ENCODE measurements at places on chromosomes 3 and 15.

- DNase-seq: no peak
Measured at GRCh38 chr3:126834596-126835471, 130.8 kb downstream of the CHCHD6 start.

DNA sequence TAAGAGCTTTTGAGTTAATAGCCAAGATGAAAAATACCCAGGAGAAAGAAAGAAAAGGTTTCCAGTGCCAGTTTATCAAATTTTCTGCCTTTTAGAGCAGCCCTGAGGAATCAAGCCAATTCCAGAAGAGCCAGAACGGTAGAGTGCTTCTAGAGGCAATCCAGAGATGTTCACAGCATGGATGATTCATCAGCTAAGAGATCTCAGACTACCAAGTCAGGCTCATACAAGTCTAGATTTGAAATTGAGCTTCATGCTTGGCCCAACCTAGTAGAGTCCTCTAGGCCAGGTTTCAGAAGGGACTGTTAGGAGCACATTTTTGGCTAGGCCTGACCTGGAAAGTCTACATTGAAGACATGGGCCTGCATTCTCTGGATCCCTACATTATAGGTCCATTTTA is 15.5 kb downstream of the WDR48 start:
- no peak for DNase-seq

GRCh38 chr3:57627976-57628375 is 30.8 kb upstream of the ARF4 start:
- no peak for DNase-seq

DNA sequence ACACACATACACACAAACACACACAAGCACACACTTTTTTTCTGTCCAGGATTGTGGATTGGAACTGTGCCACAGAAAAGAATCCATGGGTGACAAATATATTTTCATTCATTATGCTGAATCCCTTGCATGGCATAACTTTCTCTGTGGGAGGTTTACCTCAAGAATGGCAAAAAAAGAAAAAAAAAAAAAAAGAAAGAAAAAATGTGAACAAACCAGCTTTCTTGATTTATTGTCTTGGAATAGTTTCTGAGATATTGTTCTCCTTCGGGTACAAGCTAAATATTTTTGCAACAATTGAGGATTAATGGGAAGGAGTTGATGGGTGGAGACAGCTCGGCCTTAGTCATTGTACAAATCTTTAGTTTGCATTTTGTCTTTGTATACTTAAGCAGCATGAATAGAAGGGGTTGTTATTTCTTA is 153.1 kb downstream of the GMNC start:
- DNase-seq: no peak

- peak; percentile 72 for DNase-seq
Measured at GRCh38 chr15:55168350-55168974, 28.3 kb downstream of the RSL24D1 start.

GRCh38 chr3:112010636-112011035 is 11.9 kb downstream of the TAGLN3 start:
- no peak for DNase-seq

DNA sequence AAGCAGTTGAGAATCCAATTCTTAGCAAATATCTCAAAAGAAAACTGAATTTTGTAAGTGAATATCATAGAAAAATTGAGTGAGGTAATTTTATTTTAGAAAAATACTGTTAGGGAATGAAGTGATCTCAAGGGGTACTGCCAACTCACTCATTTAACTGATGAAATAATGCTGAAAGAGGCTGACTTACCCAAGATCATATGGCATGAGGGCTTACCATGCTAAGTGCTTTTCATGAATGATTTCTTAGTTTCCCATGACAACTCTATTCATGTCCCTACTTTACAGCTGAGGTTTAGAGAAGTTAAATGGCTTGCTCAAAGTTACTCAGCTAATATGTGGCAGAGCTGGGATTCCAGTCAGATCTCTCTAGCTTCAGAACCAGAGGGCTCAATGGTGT is 30.6 kb downstream of the CCDC14 start:
- DNase-seq: no peak

GRCh38 chr15:78061963-78062427 is 15.5 kb downstream of the TBC1D2B start:
- DNase-seq: no peak

- DNase-seq: no peak
Measured at GRCh38 chr3:185164428-185165217, 11.8 kb upstream of the C3orf70 start.

- DNase-seq: no peak
Measured at GRCh38 chr15:95972041-95972553, 358.4 kb upstream of the NR2F2 start.
